Adrenal gland (tissue), 19 donors: ENCODE measurements at places on chromosomes 12 and 14. TPM values are rescaled to one million over a fixed set of nuclear protein-coding genes. Genes with fewer than 3 reads are reported as not detected.

Gene NPFF
- total RNA-seq, result 0.78 TPM

Gene TCP11L2
- 59.0 TPM for total RNA-seq

Gene REP15
- 2.3 TPM for total RNA-seq

Gene EPYC
- total RNA-seq, result not detected

DNA sequence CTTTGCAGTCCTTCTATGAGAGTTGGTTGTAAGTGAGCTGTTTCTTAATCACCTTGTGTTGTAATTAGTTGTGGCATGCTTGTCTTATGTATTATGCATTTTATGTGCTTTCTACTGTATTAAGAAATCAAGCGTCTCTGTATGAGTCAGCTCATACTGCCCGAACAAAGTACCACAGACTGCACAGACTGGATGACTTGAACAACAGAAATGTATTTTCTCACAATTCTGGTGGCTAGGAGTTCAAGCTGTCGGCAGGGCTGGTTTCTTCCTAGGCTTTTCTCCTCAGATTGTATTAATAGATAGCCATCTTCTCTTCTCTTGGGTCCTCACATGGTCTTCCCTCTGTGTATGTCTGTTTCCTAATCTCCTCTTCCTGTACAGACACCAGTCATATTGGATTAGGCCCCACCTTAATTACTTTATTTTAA is 77.7 kb downstream of the FLRT2 start:
- no peak for DNase-seq

DNA sequence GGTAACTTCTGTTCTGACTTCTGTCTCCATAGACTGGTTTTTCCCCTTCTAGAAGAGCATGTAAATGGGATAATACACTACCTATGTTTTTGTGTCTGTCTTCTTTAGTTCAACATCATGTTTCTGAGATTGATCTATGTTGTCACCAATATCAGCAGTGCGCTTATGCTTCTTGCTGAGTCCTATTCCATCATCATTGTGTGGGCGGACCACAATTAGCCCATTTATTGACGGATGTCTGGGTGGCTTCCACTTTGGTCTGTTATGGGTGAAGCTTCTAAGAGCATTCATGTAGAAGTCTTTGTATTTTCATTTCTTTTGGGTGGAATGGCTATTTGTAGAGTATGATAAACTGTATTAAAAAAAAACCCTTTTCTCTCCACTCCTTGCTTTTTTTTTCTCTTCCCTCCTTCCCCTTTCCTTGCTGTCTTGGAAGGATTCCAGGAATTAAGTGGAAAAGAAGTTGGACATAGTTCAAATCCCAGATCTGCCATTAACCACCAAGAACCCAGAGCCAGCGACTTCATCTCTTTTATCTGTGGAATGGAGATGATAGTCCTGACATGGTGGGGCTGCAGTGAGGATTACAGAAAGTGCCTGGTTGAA is 7.0 kb upstream of the SERPINA1 start:
- no peak for DNase-seq

- no peak for DNase-seq
These were observed 91.5 kb downstream of the ARF6 start for GRCh38 chr14:49984424-49984823.

- no peak for DNase-seq
These were observed 446.4 kb downstream of the EGLN3 start for GRCh38 chr14:33504246-33505099.

GRCh38 chr12:44317651-44318126 is 481.8 kb downstream of the TMEM117 start:
- no peak for DNase-seq

GRCh38 chr12:11947213-11947612 is 123.5 kb upstream of the BCL2L14 start:
- no peak for DNase-seq

DNA sequence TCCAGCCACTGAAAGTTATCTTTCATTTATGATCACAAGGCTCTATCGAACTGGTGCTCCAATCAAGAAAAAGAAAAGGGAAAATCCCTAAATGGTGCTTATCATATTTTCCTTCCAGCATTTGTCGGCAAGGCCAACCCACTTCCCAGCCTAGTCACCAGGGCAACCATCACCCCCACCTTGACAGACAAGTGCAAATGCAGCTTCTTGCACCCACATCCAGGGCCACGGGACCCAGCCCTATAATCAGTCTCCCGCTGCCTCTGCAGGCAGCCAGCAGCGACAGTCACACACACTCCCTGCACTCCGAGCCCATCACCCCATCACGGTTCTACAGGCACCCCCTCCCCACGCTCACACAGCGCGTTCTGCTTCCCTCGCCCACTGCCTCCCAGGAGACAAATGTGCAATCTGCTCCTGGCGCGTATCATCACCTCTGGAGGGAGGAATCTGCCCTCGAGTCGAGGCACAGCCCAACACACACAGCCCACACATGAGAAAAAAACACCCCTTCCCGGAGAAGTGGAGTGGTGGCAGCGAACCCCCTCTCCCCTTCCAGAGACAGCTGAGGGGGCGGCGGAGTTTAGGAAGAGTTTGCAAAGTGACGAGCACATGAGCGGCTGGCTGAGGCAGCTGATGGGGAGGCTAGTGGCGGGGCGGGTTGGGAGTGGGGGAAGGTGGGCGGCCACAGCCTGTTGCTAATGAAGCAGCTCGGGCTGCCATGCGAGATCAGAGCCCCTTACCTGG is 9.3 kb upstream of the PPP4R4 start:
- DNase-seq, result no peak

- peak; percentile 16 for DNase-seq
These were observed 191.5 kb upstream of the NOS1 start for GRCh38 chr12:117552971-117553370.

DNA sequence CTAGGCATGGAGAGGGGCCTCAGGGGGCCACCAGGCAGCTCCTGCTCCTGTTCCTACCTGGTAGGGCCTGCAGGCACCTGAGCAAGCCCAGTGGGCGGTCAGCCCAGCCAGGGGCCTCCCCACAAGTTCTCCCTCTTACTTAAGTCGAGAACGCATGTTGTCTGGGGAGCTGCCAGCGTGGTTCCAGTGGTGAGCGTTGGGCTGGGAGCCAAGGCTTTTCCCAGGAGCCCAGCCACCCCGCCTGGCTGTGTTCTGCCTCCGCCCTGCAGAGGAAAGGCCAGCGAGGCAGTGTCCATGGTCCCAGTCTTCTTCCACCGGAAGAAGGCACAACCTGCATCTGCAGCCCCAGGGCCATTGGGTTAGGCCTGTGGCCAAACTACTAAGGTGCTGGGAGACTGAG is 1.4 kb downstream of the C14orf180 start:
- DNase-seq, result peak; percentile 27

DNA sequence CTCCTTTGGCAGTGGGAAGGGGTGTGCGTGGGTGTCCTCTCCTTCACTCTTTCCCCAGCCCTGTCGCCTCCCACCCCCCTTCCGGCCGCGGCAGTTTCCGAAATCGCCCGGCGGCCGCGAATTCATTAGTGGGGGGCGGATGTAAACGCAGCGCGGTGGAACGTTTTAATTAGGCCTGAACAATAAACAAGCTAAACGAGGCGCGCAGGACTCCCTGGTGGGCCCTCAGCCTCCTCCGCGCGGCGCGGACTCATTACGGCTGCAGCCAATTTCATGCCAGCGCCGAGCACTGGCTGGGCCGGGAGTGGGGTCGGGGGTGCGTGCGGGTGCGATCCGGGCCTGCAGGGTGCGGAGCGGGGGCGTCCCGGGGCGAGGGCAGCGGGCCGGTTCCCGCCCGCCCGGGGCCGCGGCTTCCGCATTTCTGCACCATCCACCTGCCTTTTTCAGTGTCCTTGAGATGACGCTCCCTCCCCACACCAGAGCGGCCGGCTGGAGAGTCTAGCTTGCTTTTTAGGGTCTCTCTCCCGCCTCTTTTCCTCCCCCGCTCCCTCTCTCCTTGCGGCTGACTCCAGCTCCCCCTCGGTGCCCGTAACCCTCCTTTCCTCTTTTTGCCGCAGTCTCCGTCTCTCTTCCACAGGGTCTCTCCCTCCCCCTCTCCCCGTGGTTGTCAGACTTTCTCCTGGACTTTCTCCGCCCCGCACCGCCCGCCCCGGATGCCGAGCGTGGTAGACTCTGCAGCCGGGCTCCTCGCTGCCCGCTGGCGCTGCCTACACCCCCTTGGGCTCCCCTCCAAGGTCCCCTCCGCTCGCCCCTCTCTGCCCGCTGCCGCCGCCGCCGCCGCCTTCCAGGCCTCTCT is at the start of gene CISTR:
CISTR (minus strand) TSS at position 644 of the 856 bp plus-strand sequence.
- DNase-seq, result no peak
